Uterine smooth muscle cell (primary cell): ENCODE measurements at places on chromosomes 6 and 20. TPM values are rescaled to one million over a fixed set of nuclear protein-coding genes. Genes with fewer than 3 reads are reported as not detected.

The PDE7B gene
- total RNA-seq: 2.5 and 2.8 TPM in 2 replicates

The KIFC1 gene
- 15.0 and 57.7 TPM in 2 replicates for total RNA-seq

The ZNF391 gene
- 1.7 and 3.0 TPM in 2 replicates for total RNA-seq

The CYP24A1 gene
- not detected in 2 replicates for total RNA-seq

The NRN1 gene
- total RNA-seq: 0.11 and 0.12 TPM in 2 replicates

The COL9A3 gene
- 0.11 and 1.1 TPM in 2 replicates for total RNA-seq

The BMP2 gene
- total RNA-seq: 5.0 and 13.5 TPM in 2 replicates

The DEFB110 gene
- total RNA-seq: not detected in 2 replicates
